ENCODE measurements at places on chromosomes 12 and 14. TPM values are rescaled to one million over a fixed set of nuclear protein-coding genes. Genes with fewer than 3 reads are reported as not detected.

GRCh38 chr12:109563291-109564284 is 9.7 kb downstream of the MMAB start:
- no peak overlapping the region for H3K27ac ChIP-seq
- no peak for DNase-seq
- H3K27me3 ChIP-seq: no peaks in the 10 kb centered on the region
- H3K36me3 ChIP-seq: peaks cover 6% of the 10 kb centered on the region
- H3K4me3 ChIP-seq: no peak overlapping the region

- peak; percentile 71 for DNase-seq
- no peaks in the 10 kb centered on the region for H3K27me3 ChIP-seq
Observed at GRCh38 chr12:13211859-13212664, 15.5 kb downstream of the EMP1 start.

DNA sequence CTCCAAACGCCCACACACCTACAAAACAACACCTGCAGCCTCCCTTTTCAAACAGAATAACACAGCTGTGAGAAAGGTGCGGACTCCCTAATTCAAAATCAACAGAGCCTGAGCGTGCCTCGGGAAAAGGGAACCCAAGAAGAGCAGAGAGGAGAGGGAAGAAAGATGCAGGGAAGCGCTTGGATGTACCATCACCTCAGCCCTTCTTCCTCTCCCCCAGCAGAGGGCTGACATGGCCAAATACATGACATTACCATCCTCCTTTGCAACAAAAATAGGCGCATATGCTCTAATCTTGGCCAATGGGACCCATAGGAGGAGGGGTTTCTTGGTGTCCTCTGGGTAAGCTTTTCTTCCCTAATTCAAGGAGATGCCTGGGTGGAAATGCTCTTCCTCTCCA is 78.0 kb downstream of the CPSF2 start:
- no peak overlapping the region for H3K27ac ChIP-seq
- no peaks in the 10 kb centered on the region for H3K4me1 ChIP-seq
- peaks cover 16% of the 10 kb centered on the region for H3K27me3 ChIP-seq
- DNase-seq: no peak

DNA sequence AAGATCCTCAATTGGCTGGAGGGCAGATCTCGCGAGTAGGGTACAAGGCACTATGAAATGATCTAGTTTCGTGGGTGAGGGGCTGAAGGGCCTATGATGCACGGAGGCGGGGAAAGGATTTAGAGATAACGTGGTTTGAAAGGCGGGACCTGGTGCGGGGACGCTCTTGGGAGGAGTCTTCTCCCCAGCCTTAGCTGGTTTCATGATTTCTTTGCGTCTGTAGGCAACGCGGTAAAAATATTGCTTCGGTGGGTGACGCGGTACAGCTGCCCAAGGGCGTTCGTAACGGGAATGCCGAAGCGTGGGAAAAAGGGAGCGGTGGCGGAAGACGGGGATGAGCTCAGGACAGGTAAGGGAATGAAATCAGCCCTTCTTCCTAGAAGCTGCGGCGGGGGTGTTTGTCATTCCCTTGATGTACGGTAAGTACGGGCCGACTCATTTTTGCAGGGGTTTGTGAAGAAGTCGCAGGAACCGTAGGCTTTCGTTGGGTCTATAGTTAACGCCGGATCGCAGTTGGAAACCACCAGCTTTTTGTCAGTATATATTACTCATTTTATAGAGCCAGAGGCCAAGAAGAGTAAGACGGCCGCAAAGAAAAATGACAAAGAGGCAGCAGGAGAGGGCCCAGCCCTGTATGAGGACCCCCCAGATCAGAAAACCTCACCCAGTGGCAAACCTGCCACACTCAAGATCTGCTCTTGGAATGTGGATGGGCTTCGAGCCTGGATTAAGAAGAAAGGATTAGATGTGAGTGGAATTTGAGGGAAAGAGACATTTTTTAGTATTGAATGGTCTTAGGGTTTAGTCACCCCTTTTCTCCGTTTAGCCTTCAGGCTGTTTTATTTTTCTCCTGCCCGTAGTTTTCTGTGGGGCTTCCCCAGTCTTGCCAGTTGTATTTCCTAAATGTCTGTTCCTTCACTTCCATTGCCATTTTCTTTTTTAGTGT is 602 bp downstream of the APEX1 start:
- no peaks in the 10 kb centered on the region for H3K27me3 ChIP-seq
- peak overlapping the region; percentile 80 for H3K27ac ChIP-seq
- DNase-seq: peak; percentile 89
- H3K36me3 ChIP-seq: peaks cover 26% of the 10 kb centered on the region
- H3K4me3 ChIP-seq: peak overlapping the region; percentile 62

DNA sequence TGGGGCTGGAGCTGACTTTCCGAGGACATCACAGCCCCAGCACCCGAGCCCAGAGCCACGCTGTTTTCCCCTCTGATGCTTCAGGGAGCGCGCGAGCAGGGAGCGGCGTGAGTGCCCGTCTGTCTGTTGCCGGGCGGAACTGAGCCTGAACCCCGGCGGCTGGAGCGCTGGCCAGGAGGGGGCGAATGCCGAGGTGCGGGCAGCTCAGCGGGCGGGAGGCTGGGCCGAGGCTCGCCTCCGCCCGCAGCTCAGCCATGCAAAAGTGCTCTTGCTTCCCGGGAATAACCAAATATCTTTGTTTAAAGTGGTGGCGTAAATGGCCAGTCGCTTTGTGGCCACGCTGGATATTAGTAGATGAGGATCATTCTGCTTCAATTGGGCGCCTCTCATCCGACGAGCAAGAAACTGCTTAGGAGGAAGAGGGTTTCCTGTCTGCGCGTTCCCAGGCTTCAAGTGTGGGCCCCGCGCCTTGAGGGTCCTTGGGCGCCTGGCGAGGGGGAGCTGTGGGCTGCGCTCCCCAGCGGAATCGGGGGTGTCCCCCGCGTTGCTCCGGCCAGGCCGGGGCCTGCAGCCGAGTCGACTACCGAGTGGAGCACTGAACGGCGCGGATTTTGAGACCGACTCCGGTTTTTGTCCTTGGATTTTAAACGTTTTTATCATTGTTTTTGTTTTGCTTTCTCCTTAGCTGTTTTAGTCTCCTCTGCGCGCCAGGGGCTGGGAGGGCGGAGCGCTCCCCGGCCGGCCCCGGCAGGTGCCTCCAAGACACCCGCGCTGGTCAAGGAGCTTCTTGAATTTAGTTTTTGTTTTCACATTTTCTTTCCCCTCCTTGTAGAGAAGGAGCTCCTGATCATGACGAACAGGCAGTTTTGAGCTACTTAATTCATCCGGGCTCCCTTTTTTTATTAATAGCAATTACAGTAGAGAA is 831 bp upstream of the NKX2-1 start:
- H3K36me3 ChIP-seq: no peaks in the 10 kb centered on the region
- H3K27ac ChIP-seq: no peak overlapping the region
- H3K27me3 ChIP-seq: peaks cover 98% of the 10 kb centered on the region
- no peak overlapping the region for H3K4me3 ChIP-seq
- peaks cover 2% of the 10 kb centered on the region for H3K4me1 ChIP-seq
- peak; percentile 2 for DNase-seq

GRCh38 chr14:103925316-103925715 is 2.9 kb upstream of the TDRD9 start:
- H3K36me3 ChIP-seq: no peaks in the 10 kb centered on the region
- no peak for DNase-seq
- H3K4me1 ChIP-seq: no peaks in the 10 kb centered on the region
- no peak overlapping the region for H3K4me3 ChIP-seq
- peaks cover 5% of the 10 kb centered on the region for H3K27me3 ChIP-seq

DNA sequence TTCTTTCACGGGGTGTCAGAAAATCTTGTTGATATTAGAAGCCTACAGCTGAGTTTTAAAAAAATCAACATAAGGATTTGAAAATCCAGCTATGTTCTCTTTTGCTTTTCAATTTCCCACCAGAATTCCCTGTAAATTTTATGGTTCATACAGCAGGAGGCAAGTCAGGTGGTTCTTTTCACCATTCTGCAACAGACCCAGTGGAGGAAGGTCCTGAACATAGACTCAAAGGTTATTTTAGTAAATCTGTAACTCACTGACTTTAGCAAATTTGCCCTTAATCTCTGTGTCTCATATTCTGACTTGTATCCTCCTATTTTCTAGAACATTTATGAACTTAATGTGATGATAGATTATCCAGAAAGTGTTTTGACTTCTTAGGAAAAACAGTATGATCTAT is 235.4 kb upstream of the E2F7 start:
- no peaks in the 10 kb centered on the region for H3K27me3 ChIP-seq
- no peak overlapping the region for H3K27ac ChIP-seq
- H3K36me3 ChIP-seq: no peaks in the 10 kb centered on the region

DNA sequence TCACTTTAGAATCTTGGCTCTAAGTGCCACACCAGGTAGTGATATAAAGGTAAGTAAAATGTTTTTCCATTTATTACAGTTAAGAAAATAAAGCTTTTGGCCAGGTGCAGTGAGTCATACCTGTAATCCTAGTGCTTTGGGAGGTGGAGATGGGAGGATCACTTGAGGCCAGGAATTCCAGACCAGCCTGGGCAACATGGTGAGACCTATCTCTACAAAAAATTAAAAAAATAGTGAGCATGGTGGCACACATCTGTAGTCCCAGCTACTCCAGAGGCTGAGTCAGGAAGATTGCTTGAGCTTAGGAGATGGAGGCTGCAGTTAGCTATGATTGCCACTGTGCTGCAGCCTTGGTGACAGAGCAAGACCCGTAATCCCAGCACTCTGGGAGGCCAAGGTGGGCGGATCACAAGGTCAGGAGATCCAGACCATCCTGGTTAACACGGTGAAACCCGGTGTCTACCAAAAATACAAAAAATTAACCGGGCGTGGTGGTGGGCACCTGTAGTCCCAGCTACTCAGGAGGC is 5.0 kb downstream of the FANCM start:
- no peaks in the 10 kb centered on the region for H3K27me3 ChIP-seq
- H3K36me3 ChIP-seq: no peaks in the 10 kb centered on the region
- H3K27ac ChIP-seq: no peak overlapping the region
- no peak for DNase-seq
- H3K4me1 ChIP-seq: no peaks in the 10 kb centered on the region
- no peak overlapping the region for H3K4me3 ChIP-seq

DNA sequence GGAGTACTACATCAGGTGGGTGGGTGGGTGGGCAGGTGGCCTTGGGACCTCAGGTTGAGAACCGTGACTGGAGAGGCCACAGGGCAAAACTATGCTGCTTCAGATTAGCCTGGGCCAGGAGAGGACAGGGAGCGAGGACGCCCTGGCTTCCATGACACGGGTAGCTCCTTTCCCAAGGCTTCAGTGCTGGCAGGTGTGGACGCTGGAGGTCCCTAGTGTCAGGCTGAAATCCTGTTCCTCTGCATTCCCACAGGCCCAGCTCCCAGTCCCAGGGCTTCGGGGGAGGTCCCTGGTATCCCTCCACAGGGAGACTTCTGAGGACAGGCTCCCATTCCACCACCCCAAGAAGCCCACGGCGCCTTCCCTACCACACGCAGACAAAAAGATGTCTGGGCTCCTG is 31.6 kb downstream of the CCDC92 start:
- H3K27me3 ChIP-seq: no peaks in the 10 kb centered on the region
- H3K4me1 ChIP-seq: peaks cover 16% of the 10 kb centered on the region
- no peak for DNase-seq

DNA sequence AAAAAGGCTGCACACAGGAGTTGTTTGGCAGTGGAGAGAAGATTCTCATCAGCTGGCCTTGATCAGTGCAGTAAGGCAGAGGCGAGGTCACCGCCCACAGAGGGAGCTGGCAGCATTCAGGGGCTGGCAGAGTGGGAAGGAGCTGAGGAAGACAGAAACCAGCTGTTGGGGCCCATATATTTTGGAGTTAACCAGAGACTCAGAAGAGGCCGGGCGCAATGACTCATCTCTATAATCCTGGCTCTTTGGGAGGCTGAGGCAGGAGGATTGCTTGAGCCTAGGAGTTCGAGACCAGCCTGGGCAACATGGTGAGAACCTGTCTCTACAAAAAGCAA is 17.7 kb downstream of the SMCO2 start:
- H3K4me1 ChIP-seq: peaks cover 2% of the 10 kb centered on the region
- no peak overlapping the region for H3K27ac ChIP-seq
- H3K27me3 ChIP-seq: no peaks in the 10 kb centered on the region
- DNase-seq: peak; percentile 42

DNA sequence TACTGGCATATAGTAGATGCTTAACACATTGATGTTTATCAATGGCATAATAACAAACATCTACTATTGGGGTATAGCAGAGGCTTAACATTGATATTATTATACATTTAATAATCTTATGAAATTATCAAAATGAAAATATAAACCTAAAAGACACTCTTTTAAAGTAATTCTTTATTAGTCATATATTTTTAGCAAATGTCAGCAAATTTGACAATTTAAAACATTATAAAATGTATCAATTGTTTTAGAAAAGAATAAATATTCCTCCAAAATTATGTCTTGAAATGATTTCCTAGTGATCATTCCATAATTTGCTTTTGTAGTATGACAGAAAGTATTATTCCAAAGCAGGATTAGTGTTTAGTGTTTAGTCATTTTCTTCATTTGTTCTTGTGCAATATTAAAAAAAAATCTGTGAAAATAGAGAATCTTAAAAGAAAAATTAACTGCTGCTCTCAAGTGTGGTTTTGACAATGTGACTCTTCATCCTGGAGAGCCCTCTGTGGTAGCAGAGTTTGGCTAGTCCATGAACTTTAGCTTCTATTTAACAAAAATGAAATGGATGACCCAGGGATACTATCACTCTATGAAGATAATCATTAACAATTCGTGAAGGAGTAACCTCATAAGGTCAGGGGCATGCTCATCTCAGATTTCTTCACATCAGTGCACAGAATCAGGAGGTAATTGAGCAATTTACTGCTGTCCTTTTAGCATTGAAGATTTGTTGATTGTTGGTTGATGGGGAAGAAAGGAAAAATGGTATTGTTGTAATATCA is 1018.5 kb downstream of the LRFN5 start:
- H3K27me3 ChIP-seq: no peaks in the 10 kb centered on the region
- DNase-seq: no peak
- H3K27ac ChIP-seq: no peak overlapping the region
- no peaks in the 10 kb centered on the region for H3K36me3 ChIP-seq
- no peak overlapping the region for H3K4me3 ChIP-seq
- H3K4me1 ChIP-seq: no peaks in the 10 kb centered on the region

GRCh38 chr12:131375261-131375971 is 335.5 kb upstream of the SFSWAP start:
- no peak overlapping the region for H3K4me3 ChIP-seq
- no peaks in the 10 kb centered on the region for H3K27me3 ChIP-seq
- H3K4me1 ChIP-seq: no peaks in the 10 kb centered on the region
- no peaks in the 10 kb centered on the region for H3K36me3 ChIP-seq
- H3K27ac ChIP-seq: no peak overlapping the region

GRCh38 chr14:73245480-73246325 is 8.4 kb downstream of the PAPLN start:
- peak overlapping the region; percentile 61 for H3K4me3 ChIP-seq
- H3K36me3 ChIP-seq: no peaks in the 10 kb centered on the region
- peaks cover 8% of the 10 kb centered on the region for H3K27me3 ChIP-seq
- no peak overlapping the region for H3K27ac ChIP-seq

DNA sequence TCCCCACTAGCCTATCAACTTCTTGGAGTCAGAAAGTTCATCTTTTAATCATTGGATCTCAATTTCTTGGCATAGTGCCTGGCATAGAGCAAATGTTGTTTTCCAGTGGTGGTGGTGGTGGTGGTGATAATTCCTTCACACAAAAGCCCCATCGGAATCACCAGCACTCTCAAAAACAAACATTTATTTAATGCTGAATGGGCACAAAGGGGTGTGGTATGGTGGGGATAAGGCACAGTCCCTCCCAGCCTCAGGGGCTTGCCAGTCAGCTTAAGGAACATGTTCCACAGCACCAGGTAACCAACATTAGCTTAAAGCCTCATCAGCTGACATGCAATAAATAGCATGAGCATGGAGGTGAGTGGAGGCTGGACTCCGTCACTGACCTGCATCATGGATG is 56.6 kb downstream of the KCNK10 start:
- no peak for DNase-seq
- H3K27me3 ChIP-seq: no peaks in the 10 kb centered on the region
- no peak overlapping the region for H3K4me3 ChIP-seq
- no peaks in the 10 kb centered on the region for H3K4me1 ChIP-seq
- H3K27ac ChIP-seq: no peak overlapping the region

The KRR1 gene
- total RNA-seq: 40.0 TPM

The TSPAN8 gene
- total RNA-seq: not detected

The C12orf54 gene
- not detected for total RNA-seq

The MYO1H gene
- total RNA-seq: not detected

The MYH6 gene
- total RNA-seq: not detected
